Activated T-helper 1 cell treated with anti-CD3 and anti-CD28 coated beads, Interleukin-12 subunit alpha, Interleukin-12 subunit beta, Interleukin-2, Interleukin-4 antibody, amounts not matched to agents 30 ng/mL and 10 ng/mL and 1 ng/mL, durations not matched to agents 14 hours and 24 hours and 36 hours (primary cell): ENCODE measurements at places on chromosomes 6 and 20.

DNA sequence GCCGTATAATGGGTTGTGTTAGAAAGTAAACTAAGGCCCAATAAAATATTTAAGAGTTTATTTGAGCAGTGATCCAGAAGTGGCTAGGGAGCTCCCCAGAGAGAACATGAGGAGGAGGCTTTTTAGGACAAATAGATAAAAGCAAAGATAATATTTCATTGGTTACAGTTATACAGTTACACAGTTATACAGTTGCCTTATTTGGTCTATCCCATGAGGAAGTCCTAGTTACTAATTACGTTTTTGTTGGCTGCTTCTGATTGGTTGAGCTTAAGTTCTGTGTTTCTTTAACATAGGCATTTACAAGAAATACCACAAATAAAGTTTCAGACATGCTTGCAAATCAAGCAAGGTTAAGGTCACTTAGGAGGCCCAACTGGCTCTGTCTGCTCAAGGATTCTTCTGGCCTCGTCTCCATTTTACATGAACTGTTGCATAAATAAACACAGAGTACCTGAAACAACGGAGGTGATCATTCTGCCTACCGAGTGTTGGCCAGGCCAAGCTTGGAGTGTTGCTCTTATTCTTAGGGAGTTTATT is 7.0 kb downstream of the UBD start:
- DNase-seq = no peak

- DNase-seq = peak; percentile 78
These were observed 9.4 kb downstream of the DEFB132 start for GRCh38 chr20:266596-267562.

DNA sequence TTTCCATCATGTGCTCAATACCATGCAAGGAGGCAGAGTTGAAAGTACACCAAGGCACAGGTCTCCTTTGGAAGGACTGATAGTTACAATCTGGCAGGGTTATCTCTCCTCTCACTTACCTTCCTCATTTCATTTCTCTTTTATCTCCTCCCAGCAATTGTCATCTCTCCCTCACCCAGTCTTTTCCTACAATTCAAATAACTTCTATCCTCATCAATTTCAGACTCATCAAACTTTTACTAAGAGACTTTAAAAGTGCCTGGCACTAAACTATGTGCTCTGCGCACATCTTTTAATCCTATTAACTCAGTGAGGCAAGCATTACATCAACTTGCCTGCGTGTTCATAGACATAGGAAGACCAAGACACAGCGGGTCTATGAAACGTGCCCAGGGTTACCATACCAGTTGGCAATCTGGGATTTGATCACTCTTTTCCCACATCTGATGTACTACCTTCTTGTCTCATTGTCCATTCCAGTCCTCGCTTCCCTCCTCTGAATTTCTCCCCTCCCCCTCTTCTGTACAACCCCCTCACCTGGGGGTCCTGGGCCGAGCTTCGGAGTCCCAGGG is 1.2 kb downstream of the VARS1 start:
- no peak for DNase-seq

- no peak for DNase-seq
These were observed 1.2 kb downstream of the TPD52L1 start for GRCh38 chr6:125154761-125155135.

DNA sequence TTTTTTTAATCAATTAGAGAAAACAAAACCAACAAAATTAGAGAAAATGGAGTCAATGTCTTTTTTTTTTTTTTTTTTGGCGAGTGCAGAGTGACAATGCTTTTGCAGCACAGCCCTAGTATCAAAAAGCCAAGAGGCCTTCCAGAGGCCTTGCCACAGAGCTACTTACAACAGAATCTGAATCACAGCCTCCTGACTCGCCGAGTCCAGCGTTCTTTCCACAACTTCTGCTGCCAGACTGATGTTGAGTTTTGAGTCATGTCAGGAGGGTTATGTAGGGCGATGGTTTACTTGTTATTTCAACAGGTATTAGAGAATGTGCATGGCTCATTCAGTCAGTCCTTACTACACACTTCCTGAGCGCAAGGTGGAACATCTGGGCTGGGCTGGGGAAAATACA is 88.6 kb downstream of the FNDC1 start:
- no peak for DNase-seq
